Stimulated activated CD8-positive, alpha-beta memory T cell treated with anti-CD3 and anti-CD28 coated beads, Interleukin-2, amount 100 ng/mL, for 1 hour (primary cell): ENCODE measurements at places on chromosomes 3 and 15.

GRCh38 chr3:46349484-46350261, 4.2 kb upstream of the CCR2 start:
- DNase-seq = no peak

- DNase-seq = no peak
These were observed 15.7 kb upstream of the CNBP start for GRCh38 chr3:129199366-129199765.

- DNase-seq = no peak
These were observed 24.1 kb upstream of the VEPH1 start for GRCh38 chr3:157527131-157527881.

- no peak for DNase-seq
These were observed 151.6 kb downstream of the IL5RA start for GRCh38 chr3:2958551-2958950.

DNA sequence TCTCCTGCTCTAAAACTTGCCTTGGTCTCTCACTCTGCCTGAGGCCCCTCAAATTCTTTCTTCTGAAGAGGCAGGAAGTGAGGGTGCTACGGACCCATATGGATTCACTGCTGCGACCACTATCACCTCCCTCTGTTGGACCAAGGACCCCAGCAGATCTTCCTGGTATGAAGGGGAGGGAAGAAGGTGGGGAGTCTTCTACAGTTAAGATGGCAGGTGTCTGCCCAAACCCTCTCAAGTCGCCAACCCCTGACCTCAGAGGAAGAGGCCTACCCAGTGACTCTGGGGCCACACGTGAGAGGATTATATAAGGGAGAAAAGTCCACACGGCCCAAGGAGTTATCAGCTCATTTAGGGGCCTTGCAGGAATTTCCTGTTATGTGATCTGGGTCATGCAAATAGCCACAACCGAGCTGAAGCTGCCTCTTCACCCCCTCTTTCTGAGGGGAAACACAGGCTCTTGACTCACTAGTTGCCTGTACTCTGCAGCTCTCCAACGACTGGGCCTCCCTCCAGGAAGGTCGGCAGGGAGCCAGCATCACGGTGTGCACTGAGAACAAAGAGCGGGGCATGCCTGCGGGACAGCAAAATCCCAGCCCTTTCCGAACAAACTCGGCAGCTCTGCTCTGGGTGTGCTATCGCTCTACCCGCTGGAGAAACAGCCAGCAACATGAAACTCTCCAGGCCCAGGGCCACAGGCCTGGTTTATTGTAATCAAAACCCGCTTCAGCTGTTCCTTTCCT, 116.0 kb downstream of the XXYLT1 start:
- DNase-seq = no peak

GRCh38 chr3:42094128-42094527, 3.0 kb downstream of the TRAK1 start:
- no peak for DNase-seq

DNA sequence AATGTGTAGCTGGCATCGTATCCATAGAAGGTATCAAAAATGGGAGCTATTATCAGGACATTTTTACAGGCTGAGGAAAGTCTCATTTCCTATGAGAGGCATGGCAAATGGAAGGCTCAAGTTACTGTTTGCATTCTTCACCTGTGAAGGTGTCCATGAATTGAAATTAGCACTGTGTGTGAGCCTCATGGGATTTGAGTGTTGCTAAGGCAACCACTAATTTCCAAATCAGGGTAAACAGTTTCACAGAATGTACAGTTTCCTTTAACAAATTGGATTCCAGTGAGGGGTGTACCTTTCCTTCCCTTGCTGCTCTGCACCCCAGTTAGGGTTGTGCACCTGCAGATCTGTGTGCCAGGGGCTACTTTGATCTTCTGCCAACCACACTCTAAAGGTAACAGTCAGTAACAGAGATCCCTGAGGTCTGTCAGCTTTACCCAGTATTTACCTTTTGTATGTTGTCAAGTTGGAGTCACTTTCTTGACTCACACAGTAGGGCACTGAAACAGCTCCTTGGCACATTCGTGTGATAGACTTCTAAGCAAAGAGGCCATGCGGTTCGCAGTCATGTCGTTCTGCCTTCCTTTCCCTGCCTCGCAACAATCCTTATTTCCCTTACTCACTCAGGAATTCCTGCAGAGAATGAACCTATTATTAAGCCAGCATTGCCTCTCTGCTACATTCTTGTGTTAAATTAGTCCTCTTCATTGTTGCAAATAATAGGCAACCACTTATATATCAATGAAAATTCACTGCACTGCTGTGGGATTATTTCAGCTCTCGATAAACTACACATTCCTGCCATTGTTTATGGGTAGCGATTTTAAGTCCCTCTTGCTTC, 129.8 kb upstream of the GBE1 start:
- no peak for DNase-seq
